Cortex of kidney (tissue), 1 donor: ENCODE measurements at places on chromosomes 12 and 14.

DNA sequence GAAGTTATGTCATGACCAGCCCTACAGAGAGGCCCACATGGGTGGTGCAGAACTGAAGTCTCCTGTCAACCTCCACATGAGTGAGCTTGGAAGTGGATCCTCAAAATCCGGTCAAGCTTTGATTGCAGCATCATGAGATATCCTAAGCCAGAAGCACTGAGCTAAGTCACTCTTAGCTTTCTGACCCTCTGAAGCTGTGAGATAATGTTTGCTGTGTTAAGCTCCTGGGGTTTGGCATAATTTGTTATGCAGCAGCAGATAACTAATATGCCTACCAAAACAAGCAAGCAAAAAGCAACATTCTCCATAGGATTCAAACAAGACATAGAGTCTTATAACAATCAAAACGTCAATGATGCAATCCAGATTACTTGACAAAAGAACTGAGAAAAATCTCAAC, 87.6 kb upstream of the GRIN2B start:
- DNase-seq, result no peak

- no peak for DNase-seq
These were observed 146.8 kb upstream of the DIO2 start for GRCh38 chr14:80358112-80358511.

DNA sequence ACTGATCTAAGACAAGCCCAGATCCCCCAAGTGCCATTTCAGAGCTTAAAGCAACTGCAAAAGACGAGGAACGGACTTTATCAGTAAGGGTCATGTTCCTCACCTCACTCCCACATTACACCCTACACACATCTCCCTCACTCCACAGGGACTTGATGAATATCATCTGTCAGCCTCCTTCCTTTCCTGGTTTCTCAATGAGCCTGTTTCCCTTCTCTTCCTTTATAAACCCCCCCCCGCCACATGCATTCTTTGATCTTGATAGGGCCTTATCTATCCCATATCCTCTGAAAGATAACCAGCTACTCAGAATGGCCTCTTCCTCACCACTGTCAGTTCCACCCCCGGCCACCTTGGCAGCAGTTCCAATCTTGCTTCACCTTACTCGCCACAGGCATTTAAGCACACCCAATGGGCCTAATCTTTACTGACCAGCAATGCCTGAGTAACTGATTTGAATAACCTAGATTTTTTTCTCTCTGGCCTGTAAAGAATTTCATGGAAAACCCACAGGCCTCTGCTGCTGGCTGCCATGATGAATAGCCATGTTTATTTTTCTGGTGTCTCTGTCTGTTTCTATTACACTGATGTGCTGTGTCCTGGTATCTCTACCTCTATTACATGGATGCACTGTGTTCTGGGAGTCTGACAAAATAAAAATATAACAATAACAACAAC, 138.7 kb downstream of the PHLDA1 start:
- DNase-seq, result no peak

GRCh38 chr12:110965574-110965973, 45.2 kb upstream of the MYL2 start:
- DNase-seq, result no peak
